ENCODE measurements at places on chromosomes 5 and 9.

DNA sequence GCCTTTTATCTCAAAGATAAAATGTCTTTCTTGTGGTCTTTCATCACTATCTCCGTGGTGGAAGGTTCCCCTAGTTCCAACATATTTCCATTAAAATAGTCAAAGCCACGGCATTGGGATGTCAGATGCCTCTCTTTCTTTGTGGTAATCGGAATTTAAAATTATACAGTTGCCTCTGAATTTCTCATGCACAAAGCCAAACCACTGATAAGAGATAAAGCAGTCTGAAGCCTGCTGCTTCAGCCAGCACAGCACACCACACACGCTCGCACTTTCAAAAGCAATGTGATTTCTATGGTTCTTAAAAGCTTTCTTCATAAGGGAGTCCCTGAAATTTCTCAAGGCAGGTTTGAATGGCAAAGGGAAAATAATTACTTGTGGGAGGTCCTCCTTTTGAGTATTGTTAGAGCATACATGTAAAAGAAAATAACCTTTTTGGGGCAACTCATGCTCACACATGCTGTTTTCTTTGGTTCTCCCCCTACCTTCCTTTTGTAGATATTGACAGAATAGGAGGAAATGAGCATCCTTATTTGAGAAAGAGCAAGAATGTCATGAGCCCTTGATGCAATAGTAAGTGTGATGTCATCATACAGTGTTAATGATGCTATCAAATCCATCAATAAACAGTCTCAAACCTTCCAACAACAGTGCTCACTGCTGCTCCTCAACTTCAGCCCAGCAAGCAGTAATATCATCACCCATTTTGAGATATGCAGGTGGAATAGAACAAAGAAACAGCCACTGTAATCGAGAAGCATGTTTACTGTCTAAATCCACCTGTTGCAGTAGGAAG lies 85.7 kb upstream of the PPP1R2B start:
- no peak for DNase-seq

DNA sequence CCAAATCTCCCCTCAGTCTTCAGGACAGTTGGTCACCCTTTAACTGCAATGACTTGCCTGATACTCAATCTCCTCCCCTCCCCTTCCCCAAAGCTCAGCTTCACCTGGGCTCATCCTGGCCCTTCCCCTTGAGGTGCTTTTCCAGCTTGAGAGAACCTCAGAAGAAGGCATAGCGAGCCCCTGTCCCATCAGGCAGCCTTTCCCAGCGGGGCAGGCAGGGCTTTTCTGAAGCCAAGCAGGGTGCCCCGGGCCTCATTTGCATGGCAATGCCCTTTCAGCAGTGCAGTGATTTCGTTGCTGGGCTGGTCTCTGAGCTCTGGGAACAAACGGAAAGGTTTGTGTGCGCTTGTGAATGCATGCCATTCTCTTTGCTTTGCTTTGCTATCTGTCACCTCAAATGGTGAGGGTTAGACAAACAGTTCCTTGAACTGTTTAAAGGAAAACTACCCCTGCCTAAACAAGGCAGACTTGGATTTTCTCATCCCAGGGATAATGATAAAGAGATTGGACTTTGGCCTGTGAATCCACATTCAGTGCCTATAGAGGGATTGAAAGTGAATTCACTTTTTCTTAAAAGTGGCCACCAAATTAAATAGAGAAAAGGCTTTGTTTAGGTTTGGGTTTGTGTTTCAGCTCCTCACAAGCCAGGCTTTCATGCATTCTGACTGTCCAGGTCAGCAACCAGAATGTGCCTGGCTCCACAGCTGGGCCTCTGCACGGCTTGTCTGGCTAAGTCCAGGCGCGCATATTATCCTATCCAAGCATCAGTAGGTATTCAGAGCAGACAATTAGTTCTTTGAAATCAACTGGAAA lies 165.3 kb downstream of the ZNF608 start:
- DNase-seq = no peak

DNA sequence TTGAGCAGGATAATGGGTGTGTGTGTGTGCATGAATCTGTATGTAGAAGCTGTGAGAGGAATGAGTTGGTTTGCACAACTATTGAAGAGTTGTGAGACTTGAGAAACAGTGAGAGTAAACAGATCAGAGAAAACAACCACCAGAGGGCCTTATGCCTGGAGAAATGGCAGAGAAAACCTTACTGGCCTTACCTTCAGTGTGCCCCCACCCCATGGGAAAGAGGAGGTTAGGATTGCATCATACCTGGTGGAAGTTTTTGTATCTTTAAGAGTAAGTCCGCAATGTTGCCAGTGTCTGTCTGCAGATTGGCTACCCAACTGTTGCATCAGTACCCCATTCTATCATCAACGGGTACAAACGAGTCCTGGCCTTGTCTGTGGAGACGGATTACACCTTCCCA lies 1909.4 kb upstream of the WWC1 start:
- DNase-seq = no peak

DNA sequence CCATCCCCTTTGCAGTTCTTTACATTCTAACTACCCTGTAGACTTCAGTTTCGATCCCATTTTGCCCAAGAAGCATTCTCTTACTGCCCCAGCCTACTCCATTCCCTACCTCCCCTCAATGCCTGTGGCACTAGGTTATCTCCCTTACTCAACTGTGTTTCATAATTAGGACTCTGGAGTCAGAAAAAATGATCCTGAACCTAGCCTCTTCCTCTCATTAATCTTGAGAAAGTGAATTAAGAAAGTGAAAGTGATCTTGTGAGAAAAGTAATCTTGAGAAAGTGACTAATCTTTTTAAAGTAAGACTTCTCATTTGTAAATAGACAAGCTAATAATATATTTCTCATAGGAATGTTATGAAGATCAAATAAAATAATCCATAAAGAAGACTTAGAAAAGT lies 444.0 kb upstream of the TRPC7 start:
- no peak for DNase-seq

- no peak for DNase-seq
Measured at GRCh38 chr9:121884057-121884541, 209.0 kb downstream of the TTLL11 start.

Measured in AML-193 (cell line).